ENCODE measurements at places on chromosomes 1 and 21.
A peak's percentile ranks its signal among the peaks of the same experiment; 100 is the strongest.

- peak; percentile 65 for DNase-seq
Measured at GRCh38 chr1:100354971-100355394, 2.7 kb downstream of the CDC14A start.

DNA sequence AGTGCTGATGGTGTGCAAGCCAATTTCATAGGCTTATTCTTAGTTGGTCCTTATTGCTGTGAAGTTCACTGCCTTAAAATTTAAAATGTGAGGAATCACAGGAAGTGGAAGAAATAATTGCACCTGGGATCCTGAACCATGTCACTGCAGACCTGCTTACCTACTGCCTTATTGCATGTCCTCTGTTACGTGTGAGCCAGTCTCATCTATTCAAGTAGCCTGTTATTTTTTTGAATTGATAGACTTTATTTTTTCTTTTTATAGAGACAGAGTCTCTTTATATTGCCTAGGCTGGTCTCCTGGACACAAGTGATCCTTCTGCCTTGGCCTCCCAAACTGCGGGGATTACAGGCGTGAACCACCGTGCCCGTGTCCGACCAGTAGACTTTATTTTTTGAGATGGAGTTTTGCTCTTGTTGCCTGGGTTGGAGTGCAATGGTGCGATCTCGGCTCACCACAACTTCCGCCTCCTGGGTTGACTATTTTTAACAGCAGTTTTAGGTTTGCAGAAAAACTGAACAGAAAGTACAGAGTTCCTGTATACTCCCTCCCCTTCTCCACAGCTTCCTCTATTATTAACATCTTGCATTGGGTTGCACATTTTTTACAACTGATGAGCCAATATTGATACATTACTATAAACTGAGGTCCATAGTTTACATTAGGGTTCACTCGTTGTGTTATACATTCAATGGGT lies 14.0 kb upstream of the DISC1 start:
- no peak for DNase-seq

- no peak for DNase-seq
Measured at GRCh38 chr1:45607404-45608074, 16.3 kb downstream of the CCDC17 start.

GRCh38 chr1:34025675-34026074 lies 139.4 kb downstream of the CSMD2 start:
- DNase-seq = no peak

GRCh38 chr21:18026359-18026758 lies 207.2 kb upstream of the C21orf91 start:
- DNase-seq = no peak

- DNase-seq = no peak
Measured at GRCh38 chr1:71307451-71307850, 226.6 kb upstream of the ZRANB2 start.

Measured in NCI-H146 (cell line).